ENCODE measurements at places on chromosomes 7 and 10.

DNA sequence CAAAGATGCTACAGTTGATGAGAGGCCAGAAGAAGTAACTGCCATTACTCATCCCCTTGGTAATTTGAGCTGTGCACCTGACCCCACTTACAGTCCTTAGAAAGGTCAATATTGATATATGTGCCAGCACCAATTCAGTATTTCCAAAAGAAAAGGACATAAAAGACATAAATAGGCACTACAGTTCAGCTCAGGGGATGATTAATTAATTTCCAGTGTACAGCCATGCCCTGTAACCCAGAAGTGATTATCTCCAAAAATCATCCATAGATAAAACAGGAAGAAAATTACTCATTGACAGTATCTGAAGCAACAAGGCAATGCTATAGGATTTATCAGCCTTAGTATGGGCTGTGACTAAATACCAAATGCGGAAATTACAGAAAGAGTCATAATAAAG, 82.4 kb downstream of the PHYHIPL start:
- H3K27me3 ChIP-seq, result no peaks in the 10 kb centered on the region
- no peak overlapping the region for H3K4me3 ChIP-seq
- DNase-seq, result no peak
- H3K36me3 ChIP-seq, result no peaks in the 10 kb centered on the region
- H3K27ac ChIP-seq, result no peak overlapping the region
- H3K4me1 ChIP-seq, result no peaks in the 10 kb centered on the region

GRCh38 chr7:33511778-33512177, 382.4 kb downstream of the BBS9 start:
- DNase-seq, result no peak
- H3K36me3 ChIP-seq, result no peaks in the 10 kb centered on the region
- H3K27me3 ChIP-seq, result no peaks in the 10 kb centered on the region
- H3K4me3 ChIP-seq, result no peak overlapping the region
- H3K4me1 ChIP-seq, result no peaks in the 10 kb centered on the region
- H3K27ac ChIP-seq, result no peak overlapping the region

DNA sequence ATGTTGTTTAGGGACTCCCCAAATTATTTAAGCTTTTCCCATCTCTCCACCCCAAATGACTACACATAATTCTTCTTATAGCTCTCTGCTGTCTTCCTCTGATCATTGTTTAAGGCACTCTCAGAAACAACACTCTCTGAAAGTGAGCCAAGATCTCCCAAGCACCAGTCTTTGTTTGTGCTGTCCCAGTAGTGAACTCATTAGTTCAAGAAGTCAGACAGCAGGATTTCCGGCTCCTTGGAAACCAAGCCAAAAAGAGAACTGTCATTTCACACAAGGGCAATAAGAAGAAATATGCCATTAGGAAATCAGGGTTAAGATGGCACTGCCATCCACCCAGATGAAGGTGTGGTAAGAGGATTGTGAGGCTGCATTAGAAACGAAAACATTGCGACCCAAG, 83.1 kb downstream of the FZD1 start:
- H3K36me3 ChIP-seq, result no peaks in the 10 kb centered on the region
- H3K4me1 ChIP-seq, result no peaks in the 10 kb centered on the region
- no peak overlapping the region for H3K4me3 ChIP-seq
- H3K27ac ChIP-seq, result no peak overlapping the region
- H3K27me3 ChIP-seq, result peaks cover 13% of the 10 kb centered on the region

GRCh38 chr7:24580283-24580946, 7.2 kb downstream of the PALS2 start:
- H3K27ac ChIP-seq, result no peak overlapping the region
- H3K36me3 ChIP-seq, result peaks cover 2% of the 10 kb centered on the region
- H3K4me3 ChIP-seq, result no peak overlapping the region
- peaks cover 2% of the 10 kb centered on the region for H3K4me1 ChIP-seq

DNA sequence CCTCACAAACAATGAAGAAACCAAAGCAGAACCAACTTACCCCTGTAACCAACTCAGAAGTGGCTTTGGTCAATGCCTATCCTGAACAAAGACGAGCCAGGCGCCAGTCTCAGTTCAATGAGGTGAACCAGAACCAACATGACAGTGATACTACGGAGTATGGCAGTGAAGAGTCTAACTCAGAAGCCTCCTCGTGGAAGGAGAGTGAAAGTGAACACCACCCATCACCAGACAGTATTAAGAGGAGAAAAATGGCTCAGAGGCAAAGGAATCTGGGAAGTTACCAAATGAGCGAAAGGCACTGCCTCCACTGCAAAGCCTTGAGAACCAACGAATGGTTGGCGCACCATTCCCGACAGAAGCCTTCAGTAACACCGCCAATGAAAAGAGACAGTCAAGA, 8.4 kb downstream of the SSMEM1 start:
- H3K27ac ChIP-seq, result no peak overlapping the region
- no peaks in the 10 kb centered on the region for H3K36me3 ChIP-seq
- no peaks in the 10 kb centered on the region for H3K4me1 ChIP-seq
- H3K27me3 ChIP-seq, result no peaks in the 10 kb centered on the region
- no peak overlapping the region for H3K4me3 ChIP-seq
- no peak for DNase-seq

All from H9 (cell line).